Cardiac muscle cell (in vitro differentiated cells and primary cell): ENCODE measurements at places on chromosomes 13 and 19.

DNA sequence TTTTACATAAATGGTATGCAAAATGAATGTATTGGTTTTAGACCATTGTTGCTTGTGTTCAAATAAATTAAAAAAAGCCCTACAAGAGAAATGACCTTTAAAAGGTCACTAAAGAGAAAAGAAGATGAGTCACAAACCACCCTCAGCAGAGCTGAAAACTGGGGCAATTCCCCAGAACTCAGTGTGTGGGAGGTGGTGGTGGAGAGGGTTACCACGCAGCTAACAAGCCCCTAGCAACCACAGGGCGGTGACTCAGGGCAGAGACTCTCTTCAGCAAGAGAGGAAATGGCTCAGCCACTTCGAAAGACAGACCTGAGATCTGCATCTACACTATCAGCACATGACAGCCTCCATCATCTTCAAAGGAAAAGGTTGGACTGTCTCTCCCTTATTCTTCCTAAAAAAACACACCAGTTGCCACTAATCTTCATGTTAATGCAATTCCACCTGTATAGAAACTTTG is 29.4 kb upstream of the NDFIP2 start:
- DNase-seq, result peak; percentile 89

DNA sequence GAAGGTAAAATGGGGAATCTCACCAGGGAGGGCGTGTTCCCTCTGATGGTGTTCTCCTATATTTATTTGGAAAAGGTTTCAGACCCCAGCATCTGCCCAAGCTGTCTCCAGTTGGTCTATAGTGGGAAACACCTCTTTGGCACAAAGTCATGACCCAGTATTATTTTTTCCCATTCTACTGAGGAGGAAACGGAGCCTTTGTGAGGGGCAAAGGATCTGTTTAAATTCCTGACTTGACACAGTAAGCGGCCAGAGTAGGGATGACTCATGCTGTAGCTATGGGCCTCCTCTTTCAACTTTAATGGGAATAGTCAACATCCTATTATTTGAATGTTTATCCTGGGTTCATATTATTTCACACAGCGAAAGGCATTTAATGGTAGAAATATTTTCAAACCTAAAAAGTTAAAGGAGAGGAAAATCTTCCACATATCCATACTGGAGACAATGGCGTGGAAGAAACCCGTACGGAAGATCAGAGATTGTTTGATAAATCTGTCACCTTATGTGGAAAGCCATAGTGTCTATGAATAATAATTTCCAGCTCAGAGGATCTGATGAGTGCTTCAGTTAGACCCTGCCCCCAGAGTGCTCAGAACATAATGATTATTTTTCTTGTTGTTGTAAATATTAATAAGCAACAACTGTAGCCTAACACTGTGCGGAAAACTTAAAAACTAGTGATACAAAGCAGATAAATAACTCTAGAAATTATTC is 126.0 kb downstream of the FOXO1 start:
- DNase-seq, result peak; percentile 89

DNA sequence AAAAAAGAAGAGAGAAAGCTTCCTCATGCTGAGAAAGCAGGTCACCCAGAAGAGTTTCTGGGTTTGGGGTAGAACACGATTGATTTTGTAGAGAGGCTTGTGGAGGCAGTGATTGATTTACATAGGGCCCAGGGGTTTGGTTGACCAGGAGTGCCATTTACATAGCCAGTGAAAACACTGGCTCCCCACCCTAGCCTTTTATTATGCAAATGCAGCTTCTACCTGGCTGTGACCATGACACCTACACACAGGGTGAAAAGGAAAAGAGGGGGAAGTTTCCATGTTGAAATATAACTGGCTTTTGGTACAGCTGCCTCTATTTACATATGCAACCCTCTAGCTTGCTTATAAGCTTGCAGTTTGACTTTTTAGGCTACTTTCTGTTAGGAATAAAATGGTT is 62.0 kb downstream of the ZNF100 start:
- DNase-seq, result no peak

- no peak for DNase-seq
Measured at GRCh38 chr19:47027586-47028088, 8.0 kb downstream of the NPAS1 start.

- no peak for DNase-seq
Measured at GRCh38 chr13:113744197-113745000, 14.6 kb upstream of the TMEM255B start.

- DNase-seq, result no peak
Measured at GRCh38 chr19:38537071-38537936, 80.4 kb downstream of the MAP4K1 start.

GRCh38 chr13:21967871-21968270 is 297.0 kb downstream of the FGF9 start:
- no peak for DNase-seq

DNA sequence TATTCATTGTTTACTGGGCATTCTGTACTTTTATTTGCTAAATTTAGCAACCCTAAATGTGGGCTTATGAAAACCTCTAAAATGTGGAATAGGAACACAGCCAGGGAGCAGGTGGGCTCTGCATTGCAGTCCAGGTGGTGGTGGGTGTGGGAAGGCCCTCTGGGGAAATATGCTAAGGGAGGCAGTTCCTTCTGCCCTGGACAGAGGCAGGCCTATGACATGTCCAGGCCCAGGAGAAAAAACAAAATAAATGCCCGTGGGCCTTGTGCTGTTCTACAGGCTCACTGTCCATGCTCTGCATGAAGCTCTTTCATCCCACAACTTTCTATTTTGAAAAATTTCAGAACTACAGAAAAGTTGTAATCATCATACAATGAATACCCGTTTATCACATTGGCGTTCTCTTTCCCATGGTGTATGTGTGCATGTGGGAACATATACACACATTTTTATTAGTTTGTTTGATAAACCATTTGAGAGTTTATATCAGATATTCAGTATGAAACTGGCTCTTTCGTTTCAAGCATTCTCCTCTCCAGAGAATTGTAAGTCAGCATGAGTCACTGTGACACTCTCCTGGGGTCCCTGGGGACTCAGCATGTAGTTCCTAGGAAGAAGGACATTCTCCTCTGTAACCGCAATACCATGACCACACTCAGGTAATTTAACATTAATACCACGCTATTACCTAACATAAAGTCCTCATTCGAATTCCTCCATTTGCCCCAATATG is 505.3 kb downstream of the COG6 start:
- no peak for DNase-seq

GRCh38 chr19:51440846-51441409 is 17.3 kb downstream of the SIGLEC8 start:
- no peak for DNase-seq

DNA sequence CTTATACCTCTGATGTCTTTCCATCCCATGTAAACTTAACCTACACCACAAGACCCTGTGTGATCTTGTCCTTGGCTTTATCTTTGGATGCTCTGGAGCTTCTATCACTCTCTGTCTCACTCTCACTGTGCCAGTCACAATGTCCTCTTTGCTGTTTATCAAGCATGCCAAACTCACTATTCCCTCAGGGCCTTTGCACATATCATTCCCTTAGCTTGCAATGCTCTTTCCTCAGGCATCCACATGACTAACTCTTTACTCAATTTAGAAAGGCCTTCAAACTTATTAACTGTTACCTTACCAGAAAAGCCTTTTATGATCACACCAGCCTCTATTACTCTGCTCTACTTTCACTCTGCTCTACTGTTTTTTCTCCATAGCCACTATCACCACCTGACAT is 354.1 kb downstream of the RFC3 start:
- no peak for DNase-seq

DNA sequence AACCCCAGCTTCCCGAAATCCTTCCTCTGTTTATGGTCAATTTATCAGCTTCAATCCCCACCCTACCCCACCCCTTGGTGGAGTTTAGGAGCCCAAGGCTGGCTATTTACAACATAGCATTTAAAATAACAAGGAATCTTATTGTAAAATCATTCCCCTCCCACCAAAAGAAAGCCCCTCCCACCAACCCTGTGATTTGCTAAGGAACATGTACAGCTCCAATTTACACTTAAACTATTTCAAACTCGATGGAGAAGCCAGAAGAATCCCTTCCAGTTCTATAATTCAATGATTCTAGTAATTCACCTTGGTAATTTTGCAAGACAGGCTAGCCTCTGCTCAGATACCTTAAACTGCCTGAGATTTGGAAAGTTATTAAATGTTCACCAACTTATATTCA is 3.0 kb downstream of the LATS2 start:
- peak; percentile 49 for DNase-seq

- DNase-seq, result peak; percentile 65
Measured at GRCh38 chr19:29119590-29119989, 93.4 kb downstream of the UQCRFS1 start.

DNA sequence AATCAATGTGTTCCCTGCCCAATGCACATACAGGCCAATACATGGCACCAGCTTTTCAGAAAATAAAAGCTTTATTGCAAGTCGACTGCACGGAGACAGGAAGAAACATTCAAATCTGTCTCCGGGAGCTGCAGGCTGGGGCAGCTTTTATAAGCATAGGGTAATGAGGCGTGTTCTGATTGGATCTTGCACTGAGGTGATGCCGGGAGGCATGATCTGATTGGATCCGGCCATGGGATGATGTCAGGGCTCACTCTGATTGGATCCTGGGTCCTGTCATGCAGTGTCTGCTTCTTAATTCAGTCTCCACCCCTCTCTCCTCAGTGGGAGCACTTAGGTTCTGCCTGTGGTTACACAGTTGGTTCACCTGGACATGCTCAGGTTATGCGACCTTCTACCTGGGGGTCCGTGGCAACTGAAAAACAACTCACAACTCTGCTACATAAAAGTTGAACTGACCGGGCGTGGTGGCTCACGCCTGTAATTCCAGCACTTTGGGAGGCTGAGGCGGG is 11.8 kb upstream of the FBN3 start:
- DNase-seq, result peak; percentile 34

DNA sequence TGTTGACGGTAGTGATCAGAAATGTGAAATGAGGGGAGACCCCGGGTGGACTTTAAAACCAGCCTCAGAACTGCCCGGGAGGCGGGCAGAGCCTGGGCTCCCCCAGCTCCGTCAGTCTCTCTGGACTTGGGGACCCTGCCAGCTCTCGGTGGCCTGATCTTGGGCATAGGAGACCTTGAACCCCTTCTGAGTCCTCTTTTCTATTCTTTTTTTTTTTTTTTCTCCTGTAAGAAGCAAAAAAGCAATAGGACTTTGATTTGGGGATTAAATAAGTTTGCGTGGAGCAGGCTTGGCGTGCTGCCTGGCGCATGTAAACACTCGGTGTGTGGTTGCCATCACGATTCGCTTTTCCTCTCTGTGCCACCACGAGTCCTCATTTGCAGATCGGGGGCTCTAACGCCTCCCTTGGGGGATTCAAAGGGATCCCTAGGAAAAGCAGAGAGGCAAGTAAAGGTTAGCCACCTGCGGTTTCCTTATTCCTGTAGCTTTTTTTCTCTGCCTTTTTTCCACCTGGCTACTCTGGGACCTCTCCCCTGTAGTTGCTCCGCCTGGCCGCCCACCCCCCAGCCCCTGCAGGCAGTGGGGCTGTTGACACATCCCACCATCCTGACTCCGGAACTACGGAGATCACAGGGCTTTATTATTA is 1.3 kb downstream of the SAFB start:
- peak; percentile 53 for DNase-seq

DNA sequence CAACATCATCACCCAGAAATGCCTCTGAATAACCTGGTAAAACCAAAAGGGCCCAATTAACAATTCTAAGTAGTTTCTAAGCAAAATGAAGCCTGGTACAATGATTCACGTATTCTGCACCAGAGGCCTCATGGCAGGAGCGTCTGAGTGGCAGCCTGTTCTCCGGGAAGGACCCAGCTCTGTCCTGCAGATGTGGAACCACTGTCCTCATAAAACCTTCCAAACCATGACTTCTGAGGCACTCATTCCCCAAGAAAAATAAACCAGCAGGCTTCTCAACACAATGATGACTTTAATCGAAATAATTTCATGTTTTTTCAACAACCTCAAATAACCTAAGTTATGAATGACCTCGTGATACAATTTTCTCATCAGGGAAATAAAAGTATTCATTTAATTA is 89.9 kb downstream of the STK24 start:
- DNase-seq, result no peak

- no peak for DNase-seq
Measured at GRCh38 chr13:35780613-35781012, 304.1 kb upstream of the MAB21L1 start.

DNA sequence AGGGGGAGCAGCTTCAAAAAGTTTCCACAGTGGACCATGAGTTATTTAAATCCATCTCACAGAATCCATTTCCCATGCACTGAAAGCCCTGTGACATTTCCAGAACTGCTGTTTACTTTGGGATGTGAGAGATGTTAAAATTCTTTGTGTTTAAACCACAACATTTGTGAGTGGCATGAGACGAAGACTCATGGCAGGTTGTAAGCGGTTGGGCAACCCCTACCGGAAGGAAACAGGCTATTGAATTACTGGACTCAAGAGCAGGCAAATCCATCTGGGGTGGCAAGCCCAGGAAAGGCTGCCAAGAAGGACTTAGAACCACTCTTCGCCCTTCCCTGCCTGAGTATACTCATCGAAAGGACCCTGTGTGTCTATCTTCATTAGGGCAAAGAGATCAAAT is 22.3 kb upstream of the CLDN10 start:
- peak; percentile 63 for DNase-seq

DNA sequence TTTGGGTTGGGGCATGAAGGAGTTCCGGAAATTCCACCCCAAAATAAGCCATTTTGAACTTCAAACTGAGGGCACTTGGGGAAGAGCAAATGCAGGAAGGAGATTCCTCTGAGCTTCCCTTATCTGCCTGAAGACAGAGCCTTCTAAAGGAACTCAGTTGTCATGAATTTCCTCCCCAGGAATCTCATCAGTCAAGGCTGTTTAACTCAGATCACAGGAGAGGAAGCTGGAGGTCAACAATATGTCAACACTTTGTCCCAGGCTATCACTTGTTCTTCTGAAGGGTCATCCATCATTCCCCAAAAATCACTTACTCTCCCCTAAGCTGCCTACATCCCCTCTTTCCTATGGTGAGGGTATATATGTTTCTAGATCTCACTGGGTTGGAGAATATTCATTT is 26.0 kb upstream of the CHST8 start:
- DNase-seq, result no peak

DNA sequence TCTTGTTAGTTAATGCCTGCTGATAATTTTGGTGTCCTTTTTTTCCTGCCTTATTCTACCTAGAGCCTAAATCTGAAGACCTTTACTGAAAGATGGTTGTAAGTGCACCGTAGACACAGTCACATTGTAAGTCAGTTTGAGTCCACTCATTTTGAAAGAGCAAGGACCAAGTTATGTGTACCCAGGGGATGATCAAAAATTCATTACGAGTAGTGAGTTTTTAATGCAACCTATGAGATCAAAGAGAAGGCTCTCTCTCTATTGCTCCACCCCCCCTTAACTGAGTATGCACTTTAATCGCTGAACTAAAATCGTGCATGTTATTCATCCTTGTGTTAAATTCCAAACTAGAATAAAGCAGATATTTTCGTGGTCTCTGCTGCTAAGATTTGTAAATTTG is 1.8 kb downstream of the RAP2A start:
- peak; percentile 25 for DNase-seq

DNA sequence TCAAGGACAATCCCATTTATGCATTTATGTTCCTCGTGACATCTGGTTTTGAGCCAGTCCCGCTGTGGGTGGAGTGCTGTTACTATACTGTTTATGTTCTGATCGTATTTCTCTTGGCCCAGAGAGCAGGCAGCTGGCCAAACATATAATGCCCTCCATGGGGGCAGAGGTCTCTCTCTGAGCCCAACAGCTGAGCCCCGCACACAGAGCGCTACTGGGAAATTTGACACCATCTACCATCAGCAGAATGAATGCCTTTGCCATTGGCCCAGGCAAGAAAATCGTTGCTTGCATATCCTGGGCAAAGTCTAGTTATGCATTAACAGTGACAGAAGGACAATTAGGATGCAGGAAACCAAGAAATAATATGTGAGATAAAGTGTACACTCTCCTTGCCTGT is 126.8 kb upstream of the CACNA1A start:
- peak; percentile 13 for DNase-seq

- DNase-seq, result no peak
Measured at GRCh38 chr19:50599427-50599826, 31.2 kb upstream of the LRRC4B start.
